Cortex of kidney (tissue), 1 donor: ENCODE measurements at places on chromosomes 12 and 14.

DNA sequence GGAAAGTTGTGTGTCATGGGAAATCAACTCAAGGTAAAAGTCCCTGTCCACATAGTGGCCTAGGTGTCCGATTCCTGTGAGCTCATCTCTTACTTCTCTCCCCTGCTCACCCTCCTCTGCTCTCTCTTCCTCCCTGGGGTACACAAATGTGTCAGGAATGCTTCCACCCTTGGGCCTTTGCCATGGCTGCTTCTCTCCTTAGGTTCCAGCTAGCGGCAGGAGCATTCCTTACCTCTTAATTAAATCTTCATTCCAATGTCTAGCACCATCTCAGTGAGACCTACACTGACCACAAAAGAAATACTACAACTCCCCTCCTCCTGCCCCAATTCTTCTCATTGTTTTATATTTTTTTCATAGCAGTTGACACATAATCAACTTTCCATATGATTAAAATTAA is 298.6 kb downstream of the PDZRN4 start:
- DNase-seq = no peak

DNA sequence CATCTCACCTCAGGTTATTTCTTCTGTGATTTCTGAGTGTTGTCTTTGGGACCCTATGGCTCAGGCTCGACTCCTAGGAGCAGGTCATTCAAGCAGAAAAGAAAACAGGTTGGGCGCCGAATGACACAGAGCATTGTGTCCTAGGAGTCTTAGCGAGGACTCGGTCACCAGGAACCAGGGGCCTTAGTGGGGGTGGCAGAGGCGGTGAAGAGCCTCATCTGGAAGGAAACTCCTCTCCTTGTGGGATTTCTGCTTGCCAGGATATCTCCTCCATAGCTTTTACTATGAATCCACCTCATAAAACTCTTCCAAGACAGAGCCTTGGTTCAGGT is 630 bp downstream of the PLEKHH1 start:
- DNase-seq = no peak

DNA sequence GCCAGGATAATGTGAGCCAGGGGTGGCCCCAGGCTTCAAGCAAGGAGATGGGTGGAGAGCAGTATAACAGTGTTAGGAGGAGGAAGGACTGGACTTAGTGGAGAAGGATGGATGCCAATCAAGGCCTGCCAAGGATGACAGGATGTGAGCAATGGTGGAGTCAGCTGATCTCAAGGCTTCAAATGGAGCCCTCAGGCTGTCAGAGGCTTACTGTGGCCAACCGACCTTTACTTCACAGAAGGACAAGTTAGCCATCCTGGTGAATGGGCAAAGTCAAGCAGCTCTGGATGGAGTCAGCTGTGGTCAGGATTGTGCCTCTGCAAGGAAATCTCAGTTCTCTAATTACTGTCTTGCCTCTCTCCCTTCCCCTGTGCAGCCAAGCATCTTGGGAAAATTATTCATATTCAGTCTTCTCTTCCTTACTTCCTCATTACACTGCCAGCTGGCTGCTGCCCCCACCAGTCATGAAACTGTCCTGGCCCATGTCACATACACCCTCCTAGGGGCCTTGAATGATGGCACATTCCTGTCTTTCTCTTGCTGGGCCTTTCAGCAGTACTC is 7.6 kb upstream of the STAT6 start:
- no peak for DNase-seq

GRCh38 chr12:123972457-123973401 is at the start of the genes CCDC92 and ZNF664:
Gene CCDC92, minus strand, starts transcription at chr12:123972831. Its CDS starts 28,526 bp downstream, at chr12:123944305.
Gene ZNF664, plus strand, starts transcription at chr12:123973215. Its CDS starts 38,930 bp downstream, at chr12:124012145.
- peak; percentile 68 for DNase-seq

DNA sequence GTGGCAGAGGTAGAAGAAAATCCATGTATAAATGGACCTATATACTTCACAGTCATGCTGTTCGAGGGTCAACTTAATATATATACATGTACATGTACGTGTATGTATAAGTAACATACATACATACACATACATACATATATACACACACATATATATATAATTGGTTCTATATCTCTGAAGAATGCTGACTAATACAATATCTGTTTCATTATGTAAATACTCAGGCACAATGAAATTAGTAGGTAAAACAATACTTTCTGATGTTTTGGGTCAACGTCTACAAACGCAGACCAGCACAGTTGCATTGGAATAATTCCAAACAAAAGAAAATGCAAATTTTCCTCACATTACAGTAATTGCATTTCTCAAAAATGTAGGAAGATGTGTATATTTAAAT is 202.7 kb upstream of the DAAM1 start:
- DNase-seq = no peak

DNA sequence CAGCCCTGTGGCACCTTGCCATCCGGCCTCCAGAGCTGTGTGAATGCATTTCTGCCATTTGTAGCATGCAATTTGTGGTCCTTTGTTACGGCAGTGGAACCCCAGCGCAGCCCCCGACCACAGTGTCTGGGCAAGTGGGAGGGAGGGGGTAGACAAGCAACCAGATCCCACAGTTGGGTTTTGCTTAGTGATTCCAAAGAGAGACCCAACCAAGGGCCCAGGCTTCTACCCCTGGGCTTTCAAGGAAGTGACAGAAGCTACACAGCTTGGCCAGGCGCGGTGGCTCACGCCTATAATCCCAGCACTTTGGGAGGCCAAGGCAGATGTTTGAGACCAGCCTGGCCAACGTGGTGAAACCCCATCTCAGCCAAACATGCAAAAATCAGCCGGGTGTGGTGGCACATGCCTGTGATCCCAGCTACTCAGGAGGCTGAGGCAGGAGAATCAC is 17.8 kb downstream of the ZBTB42 start:
- no peak for DNase-seq

GRCh38 chr12:114820796-114821195 is 136.8 kb upstream of the TBX3 start:
- DNase-seq = no peak

GRCh38 chr14:99755629-99756603 is 37.3 kb upstream of the EML1 start:
- DNase-seq = no peak

- DNase-seq = no peak
These were observed 145.6 kb upstream of the NCOR2 start for GRCh38 chr12:124713041-124713435.

DNA sequence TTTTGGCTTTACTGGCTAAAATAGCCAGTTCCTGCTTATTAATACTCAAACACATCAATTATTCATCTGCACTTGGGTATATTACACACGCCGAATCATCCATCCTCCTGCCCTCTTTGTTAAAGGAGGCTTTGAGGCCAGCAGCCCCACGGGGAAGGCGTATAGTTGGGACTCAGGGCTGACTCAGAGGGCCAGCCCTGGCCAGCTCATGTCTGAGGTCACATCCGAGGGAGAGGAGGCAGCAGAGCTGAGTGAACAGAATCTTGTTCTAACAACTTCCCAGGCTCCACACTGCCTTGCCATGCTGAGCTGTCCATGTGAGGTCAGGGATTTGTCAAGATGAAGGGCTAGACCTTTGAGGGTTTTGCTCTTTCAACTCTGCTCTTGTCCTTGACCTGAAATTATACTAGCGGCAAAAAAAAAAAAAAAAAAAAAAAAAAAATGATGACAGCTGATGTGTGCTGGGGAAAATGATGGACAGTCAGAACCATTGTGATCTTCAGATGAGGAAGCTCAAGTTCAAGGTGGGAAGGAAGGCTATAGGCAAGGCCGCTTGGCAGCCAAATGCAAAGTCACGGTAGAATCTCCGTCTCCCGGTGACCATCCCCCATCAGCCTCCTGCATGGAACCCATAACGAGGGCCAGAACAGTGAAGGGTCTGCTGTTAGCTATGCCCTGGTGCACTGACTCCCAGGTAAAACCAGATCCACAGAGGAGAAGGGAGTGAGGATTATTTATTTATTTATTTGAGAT is 12.5 kb upstream of the MARK3 start:
- DNase-seq = no peak

- DNase-seq = no peak
These were observed 196.2 kb downstream of the ITPR2 start for GRCh38 chr12:26636710-26637328.

- DNase-seq = no peak
These were observed 147.9 kb upstream of the E2F7 start for GRCh38 chr12:77213319-77213718.

- DNase-seq = no peak
These were observed 42.6 kb downstream of the KRT80 start for GRCh38 chr12:52149182-52149641.

- DNase-seq = no peak
These were observed 75.0 kb downstream of the ACADS start for GRCh38 chr12:120800665-120801064.

GRCh38 chr12:124183172-124183571 is 111.7 kb upstream of the RFLNA start:
- DNase-seq = no peak

DNA sequence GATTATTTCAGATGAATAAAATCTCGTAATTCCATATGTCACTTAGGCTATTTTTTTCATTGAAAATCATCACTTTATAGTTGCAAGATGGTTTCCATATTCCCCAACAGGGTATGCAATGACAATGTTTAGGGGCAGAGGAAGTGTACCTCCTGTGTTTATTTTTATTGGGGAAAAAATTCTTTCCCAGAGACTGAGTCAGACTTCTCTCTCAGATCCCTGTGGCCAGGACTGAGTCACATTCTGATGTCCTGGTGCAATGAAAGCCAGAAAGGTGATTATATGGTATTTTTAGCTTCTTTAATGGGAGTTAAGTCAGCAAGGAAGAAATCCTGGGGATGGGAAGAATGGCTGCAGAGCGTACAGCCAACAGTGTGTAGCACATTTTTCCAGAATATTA is 196.9 kb upstream of the ALG10 start:
- DNase-seq = no peak

DNA sequence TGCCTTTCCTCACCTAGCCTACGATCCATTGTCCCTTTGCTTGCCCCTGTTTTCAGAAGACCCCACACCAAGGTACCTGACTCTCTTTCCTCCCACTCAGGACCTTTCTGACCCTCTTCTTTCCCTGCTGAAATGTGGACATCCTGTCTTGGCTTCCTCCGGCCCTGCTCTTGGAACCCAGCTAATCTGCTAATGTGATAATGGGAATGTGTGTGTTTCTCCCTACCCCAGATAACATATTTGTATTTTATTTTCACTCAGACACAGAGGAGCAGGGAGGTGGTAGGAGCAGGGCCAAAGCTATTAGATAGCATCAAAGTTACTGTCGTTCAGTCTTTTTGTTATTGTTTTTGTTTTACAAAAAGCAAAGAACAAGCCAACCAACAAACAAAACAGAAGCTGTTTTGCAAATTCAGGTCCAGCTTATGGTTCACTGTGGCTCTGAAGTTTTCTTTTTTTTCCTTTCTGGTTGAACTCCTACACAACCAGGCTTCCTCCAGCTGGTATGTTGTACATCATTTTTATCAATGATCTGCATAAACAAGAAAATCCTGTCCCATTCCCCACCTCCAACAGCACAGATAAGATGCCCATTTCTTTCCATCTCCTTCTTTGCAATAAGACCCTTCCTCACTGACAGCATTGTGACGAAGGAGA is 137.3 kb downstream of the C12orf75 start:
- no peak for DNase-seq

GRCh38 chr14:21917699-21918436 is 244.2 kb upstream of the OR4E1 start:
- DNase-seq = no peak

DNA sequence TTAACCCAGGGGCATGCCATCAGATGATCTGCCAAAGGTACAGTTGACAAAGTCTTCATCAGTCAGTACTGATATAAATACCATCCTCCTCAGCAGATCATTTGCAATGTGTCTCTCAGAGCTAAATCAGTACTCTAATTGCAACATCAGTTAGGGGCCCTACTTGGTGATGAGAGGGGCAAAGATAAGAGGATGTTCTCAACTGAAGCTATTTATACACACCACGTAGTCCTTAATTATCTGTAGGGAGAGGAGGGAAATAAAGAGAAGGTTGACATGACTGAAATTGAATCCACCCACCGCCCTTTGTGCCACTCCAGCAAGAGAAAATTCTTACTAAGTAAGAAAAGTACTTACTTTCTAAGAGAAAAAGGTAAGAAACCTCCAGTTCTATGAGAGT is 157.8 kb upstream of the NUDT4 start:
- no peak for DNase-seq

GRCh38 chr12:109393437-109394345 is 46.0 kb downstream of the MYO1H start:
- no peak for DNase-seq

- DNase-seq = no peak
These were observed 131.7 kb downstream of the TMTC2 start for GRCh38 chr12:82818271-82819035.

DNA sequence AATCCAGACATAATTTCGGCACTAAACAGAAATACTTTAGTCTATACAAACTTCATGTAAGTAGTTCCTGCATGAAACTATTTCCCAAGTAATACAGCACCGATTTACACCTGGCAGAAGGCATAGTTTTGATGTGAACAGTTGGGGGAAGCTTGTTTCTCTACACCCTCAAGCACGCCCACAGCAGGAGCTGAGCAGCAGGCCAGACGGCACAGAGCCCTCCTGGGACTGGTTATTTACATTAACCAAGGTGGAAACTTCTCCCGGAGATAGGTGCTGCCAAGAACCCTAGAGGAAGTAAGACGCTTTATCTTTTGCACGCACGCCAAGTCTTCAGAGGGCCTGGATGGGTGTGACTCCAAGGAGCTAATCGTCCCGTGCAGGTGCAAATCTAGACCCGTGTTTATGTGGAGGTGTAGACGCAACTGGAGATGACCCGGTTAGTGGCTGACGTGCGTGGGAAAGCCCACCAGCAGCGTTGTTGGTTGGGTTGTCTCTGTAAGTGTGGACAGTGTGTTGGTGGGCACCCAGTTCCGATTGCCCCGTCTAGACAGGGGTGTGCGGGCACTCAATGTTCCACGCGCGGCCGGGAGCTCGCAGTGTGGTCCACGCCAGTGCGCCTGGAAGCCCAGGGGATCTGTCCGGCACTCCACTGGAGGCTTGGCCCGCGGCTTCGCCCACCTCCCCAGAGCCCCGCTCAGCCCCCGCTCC is 767 bp upstream of the TCP11L2 start:
- DNase-seq = no peak

DNA sequence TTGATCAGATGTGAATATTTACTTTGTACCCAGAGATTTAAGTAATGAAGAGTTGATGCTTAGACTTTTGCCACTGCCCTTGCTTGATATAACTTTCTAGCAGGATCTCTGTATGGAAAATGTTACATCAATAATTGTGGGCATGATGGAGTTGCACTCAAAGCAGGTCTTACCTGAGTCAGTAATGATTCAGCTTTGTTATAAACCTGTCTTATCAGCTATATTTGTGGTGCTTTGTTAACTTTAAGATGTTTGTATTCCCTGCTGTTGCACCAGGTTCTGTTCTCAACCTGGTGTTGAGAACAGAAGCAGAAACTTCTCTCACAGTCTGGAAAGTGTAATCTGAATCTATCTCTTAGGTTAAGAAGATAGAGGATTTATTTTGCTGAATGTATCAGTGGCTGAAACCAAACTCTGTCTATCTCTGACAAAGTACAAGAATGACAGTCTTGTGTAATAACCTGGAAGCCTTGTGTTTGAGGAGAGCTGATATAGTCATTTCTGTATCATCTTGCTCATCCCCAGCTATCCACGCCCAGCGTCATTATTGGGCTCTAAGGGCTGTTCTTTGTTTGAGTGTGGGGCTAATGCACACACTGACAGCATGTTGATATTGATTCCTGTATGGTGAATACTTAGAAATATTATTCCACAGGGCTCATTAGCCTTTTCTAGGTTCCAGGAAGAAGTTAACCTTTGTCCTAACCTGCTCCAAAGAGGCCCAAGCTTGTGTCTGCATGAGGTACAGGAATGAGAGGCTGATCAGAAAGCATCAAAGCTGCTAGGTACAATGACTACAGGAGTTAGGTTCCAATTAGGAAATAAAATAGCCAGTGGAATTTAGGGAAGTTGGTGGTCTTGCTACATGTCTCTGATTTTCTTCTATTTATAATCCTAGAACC is 3.6 kb downstream of the AKAP6 start:
- DNase-seq = no peak

GRCh38 chr12:71708658-71709057 is 22.8 kb downstream of the TMEM19 start:
- no peak for DNase-seq
